Common myeloid progenitor, CD34-positive (primary cell): ENCODE measurements at places on chromosomes 6 and 20.
A peak's percentile ranks its signal among the peaks of the same experiment; 100 is the strongest.

DNA sequence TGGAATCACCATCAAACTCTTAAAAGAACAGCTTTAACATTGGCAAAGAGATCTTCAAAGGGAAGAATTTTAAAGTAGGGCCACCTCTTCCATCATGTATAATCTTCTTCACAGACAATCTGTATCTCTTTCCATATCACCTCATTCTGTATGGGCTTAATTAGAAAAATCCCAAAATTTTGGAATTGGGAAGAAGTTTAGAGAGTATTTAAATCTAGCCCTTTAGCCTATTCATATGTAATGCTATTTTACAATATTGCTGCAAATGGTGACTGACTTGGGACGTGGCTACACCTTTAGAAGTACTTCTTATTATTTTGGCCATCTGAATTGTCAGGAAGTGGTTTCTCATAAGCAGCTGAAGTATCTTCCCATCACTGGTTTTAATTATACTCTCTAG, 474.3 kb downstream of the RFPL4B start:
- H3K27ac ChIP-seq: no peak overlapping the region
- H3K4me3 ChIP-seq: no peak overlapping the region
- DNase-seq: no peak
- no peaks in the 10 kb centered on the region for H3K36me3 ChIP-seq

GRCh38 chr6:45608252-45608913, 230.6 kb upstream of the SUPT3H start:
- no peaks in the 10 kb centered on the region for H3K4me1 ChIP-seq
- no peak overlapping the region for H3K4me3 ChIP-seq
- DNase-seq: no peak
- no peaks in the 10 kb centered on the region for H3K36me3 ChIP-seq
- H3K27me3 ChIP-seq: no peaks in the 10 kb centered on the region
- no peak overlapping the region for H3K27ac ChIP-seq

- H3K27me3 ChIP-seq: no peaks in the 10 kb centered on the region
- no peak overlapping the region for H3K4me3 ChIP-seq
- H3K36me3 ChIP-seq: no peaks in the 10 kb centered on the region
- no peak overlapping the region for H3K27ac ChIP-seq
- no peak for DNase-seq
Observed at GRCh38 chr20:22386306-22386623, 198.1 kb downstream of the FOXA2 start.

DNA sequence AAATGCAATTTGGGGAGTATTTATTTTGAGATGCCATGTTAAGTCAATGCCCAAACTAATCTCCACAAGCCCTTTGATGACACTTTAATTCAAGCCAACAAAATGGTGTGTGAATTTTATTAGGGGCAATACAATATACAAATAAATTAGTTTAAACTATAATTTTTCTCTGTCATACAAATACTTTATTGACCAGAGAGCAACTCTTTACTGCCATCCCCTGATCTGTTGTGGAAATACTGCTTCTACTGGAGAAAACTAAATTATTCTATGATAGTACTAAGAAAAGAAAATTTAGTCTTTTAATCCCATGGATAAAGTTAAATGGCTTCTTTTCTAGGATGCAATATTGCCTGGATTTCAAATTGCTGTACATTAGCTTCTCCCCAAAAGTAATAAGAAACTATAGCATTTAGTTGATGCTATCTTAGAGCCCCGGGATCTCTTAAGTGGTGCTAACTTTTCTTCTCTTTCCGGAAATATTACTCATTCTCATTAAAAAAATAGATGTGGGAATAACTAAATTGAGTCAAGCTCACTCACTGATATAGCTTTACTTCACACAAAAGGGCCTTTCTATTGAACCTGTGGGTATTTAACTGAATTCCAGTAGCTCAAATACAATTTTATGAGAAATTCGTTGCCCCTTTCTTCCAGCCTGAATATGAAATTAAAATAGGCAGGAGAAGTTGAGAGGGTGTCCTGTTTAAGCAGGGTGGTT, 49.2 kb downstream of the SMPDL3A start:
- H3K27me3 ChIP-seq: no peaks in the 10 kb centered on the region
- no peaks in the 10 kb centered on the region for H3K4me1 ChIP-seq
- DNase-seq: peak; percentile 4
- no peaks in the 10 kb centered on the region for H3K36me3 ChIP-seq
- no peak overlapping the region for H3K4me3 ChIP-seq

GRCh38 chr6:3419624-3420272, 37.1 kb downstream of the SLC22A23 start:
- H3K36me3 ChIP-seq: no peaks in the 10 kb centered on the region
- peaks cover 12% of the 10 kb centered on the region for H3K4me1 ChIP-seq
- H3K27me3 ChIP-seq: no peaks in the 10 kb centered on the region
- H3K27ac ChIP-seq: no peak overlapping the region
- no peak for DNase-seq

DNA sequence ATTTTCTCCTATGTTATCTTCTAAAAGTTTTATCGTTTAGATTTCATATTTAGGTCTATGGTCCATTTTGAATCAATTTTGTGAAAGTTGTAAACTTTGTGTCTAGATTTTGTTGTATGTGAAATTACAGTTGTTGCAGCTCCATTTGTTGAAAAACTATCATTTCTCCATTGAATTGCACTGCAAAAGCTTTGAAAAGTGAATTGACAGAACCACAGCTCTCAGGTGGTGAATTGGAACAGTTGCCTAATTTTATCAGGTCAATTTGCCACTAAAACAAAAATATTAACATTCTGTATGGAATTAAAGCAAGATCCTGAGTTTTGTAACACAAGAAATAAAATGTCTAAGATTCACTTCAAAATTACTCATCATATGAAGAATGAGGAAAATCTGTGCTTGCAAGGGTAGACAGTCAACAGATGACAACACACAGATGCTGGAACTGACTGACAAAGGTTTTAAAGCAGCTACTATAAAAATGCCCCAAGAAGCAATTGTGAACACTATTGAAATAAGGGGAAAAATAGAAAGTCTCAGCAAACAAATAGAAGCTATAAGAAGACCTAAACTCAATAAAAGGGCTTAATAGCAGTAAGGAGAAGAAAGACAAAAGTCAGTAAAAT, 346.7 kb downstream of the PAX1 start:
- no peaks in the 10 kb centered on the region for H3K36me3 ChIP-seq
- no peak for DNase-seq
- no peak overlapping the region for H3K4me3 ChIP-seq
- H3K27ac ChIP-seq: no peak overlapping the region
- H3K27me3 ChIP-seq: no peaks in the 10 kb centered on the region

DNA sequence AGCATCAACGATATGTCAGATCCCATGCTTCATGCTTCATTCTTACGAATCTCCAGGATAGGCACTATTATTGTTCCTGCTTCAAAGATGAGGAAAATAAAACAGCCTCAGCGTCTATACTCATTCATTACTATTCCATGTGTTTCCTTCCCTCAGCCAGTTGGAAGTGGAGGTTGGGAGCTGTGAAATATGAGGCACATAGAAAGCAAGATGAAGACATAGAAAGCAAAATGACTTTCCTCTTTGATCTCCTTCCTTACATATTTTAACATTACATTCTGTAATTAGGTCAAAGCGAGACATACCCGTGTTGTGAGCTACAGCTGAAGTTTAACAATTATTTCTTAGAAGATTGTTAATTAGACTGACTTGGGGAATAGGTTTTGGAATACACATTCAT, 125.4 kb downstream of the FYN start:
- no peak overlapping the region for H3K27ac ChIP-seq
- no peak for DNase-seq
- peaks cover 11% of the 10 kb centered on the region for H3K4me1 ChIP-seq
- H3K4me3 ChIP-seq: no peak overlapping the region

DNA sequence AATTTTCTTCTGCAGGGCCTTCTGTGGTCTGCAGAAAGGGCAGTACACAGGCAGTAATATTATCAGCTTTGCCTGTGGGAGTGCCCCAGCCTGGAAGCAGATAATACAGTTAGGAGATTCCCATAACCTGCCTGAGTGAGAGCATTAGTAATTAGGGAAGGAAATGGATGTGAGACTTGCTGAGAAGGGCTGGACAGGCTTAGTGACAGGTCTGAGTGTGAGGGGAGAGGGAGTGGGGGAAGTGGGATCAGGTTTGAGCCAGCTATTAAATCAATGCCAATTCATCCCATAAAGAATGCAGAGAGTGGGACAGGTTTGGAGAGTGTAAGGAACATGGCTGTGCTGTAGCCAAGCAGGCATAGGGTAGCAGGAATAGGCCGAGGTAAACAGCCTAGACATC, 10.1 kb upstream of the CFAP206 start:
- no peak overlapping the region for H3K4me3 ChIP-seq
- H3K27ac ChIP-seq: no peak overlapping the region
- no peak for DNase-seq
- H3K4me1 ChIP-seq: no peaks in the 10 kb centered on the region
- no peaks in the 10 kb centered on the region for H3K27me3 ChIP-seq

DNA sequence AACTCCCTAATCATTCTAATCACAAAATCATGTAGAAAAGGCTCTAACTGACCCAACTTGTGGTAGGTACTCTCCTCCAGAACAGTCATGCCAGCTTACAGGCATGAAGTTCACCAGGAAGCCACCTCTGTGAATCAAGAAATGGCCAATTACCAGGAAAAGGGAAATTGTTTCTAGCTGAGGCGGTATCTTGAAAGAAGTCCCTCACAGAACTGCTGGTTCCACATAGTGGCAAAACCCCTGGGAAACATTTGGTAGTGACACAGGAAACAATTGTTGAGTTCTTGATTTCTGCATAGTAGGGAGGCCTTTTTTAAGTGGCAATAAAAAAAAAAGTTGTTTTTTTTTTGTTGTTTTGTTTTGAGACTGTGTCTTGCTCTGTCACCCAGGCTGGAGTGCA, 3.4 kb upstream of the ZHX3 start:
- peaks cover 18% of the 10 kb centered on the region for H3K4me1 ChIP-seq
- no peak overlapping the region for H3K4me3 ChIP-seq
- no peaks in the 10 kb centered on the region for H3K36me3 ChIP-seq
- no peak for DNase-seq
